ENCODE measurements at places on chromosomes 13 and 19.
A peak's percentile ranks its signal among the peaks of the same experiment; 100 is the strongest.

- no peak for DNase-seq
Measured at GRCh38 chr19:48540110-48540509, 11.9 kb upstream of the SULT2B1 start.

DNA sequence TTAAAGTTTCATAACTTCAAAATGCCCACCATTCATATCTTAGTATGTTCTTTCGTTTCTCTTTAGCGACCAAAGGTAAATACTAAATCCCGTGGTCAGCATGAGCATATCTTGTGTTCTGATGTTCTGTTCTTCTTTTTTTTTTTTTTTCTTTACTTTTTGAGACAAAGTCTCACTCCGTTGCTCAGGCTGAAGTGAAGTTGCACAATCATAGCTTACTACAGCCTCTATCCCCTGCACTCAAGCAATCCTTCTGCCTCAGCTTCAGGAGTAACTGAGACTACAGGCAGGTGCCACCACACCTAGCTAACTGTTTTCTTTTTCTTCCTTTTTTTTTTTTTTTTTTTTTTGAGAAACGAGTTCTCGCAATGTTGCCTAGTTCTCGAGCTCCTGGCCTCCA is 60.9 kb upstream of the ATP12A start:
- no peak for DNase-seq

DNA sequence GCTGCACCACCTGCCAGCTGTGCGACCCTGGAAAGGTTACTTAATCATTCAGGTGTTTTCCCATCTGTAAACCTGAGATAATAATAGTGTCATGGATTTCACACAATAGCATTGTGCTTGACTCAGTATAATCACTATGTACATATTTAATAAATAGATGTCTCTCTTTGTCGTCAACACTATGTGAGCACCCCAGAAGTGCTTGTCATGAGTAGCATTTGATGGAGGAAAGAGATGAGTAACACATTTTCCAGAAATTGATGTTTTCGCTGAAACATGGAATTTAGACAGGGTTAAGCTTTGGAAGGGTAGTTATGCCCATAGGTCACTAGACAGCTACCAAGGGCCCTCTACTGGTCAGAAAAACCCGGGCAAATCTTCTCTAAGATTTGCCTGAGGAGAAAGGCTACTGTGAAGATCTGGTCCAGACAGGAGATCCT is 9.5 kb upstream of the MBNL2 start:
- DNase-seq = peak; percentile 77

GRCh38 chr19:1613146-1613545 is 7.9 kb upstream of the UQCR11 start:
- DNase-seq = no peak

GRCh38 chr19:1794424-1795172 is 17.5 kb downstream of the ATP8B3 start:
- no peak for DNase-seq

DNA sequence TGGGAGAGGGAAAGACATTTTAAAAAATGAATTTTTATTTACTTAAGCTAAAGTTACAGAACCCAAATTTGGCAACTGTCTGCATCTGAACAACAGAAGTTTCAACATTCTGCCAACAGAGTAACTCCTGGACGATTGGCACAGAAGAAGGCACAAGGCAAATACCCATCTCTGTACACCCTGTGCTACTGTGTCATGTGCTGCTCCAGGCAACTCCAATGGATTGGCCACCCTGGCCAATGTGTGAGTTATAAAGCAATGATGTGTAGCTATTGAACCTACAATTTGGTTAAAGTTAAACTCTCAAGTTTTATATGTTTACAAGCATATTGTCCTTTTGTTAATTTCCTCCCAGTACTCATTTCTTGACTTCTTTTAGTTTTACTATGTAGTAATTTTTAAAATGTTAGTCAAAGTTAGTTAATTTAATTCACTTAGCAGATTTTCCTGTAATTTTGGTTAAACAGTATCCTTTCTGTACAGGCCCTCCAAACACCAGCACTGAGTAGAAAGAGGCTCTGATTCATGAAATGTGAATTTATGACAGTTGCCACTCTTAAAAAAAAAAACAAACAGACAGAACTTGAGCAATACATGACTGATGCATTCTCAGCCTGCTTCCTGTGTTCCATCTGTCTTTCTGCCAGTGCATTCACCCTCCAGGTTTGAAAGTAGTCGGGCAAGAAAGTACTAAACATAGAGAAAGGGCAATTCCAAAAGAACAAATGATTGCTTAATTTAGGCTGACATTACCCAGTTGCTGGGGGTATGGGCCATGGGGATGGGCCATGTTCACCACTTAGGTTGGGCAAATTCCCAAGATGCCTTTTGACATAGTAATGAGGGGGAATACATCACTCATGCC is 5.9 kb downstream of the STARD13 start:
- DNase-seq = no peak

DNA sequence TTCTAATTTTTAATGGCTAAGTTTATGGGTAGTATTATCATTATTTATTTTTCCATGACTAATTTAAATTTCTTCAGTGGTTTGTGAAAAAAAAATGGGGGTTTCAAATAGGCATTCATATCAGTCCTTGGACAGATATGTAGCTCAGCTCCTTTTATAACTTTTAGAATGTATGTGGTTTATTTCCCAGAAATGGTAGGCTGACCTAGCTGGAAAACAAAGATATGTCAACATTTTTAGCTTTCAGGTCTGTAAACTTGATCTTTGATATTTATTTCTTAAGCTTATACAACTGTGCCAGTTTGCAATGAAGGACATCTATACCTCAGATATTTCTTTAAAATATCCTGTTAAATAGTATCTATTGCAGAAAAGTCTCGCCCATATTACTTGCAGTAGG is 1815.5 kb downstream of the SLITRK5 start:
- DNase-seq = no peak

GRCh38 chr19:19873381-19873780 is 7.7 kb downstream of the ZNF253 start:
- DNase-seq = no peak

- no peak for DNase-seq
Measured at GRCh38 chr13:81738364-81738763, 1397.4 kb upstream of the SPRY2 start.

GRCh38 chr19:34228347-34228746 is 26.0 kb upstream of the GARRE1 start:
- DNase-seq = no peak

DNA sequence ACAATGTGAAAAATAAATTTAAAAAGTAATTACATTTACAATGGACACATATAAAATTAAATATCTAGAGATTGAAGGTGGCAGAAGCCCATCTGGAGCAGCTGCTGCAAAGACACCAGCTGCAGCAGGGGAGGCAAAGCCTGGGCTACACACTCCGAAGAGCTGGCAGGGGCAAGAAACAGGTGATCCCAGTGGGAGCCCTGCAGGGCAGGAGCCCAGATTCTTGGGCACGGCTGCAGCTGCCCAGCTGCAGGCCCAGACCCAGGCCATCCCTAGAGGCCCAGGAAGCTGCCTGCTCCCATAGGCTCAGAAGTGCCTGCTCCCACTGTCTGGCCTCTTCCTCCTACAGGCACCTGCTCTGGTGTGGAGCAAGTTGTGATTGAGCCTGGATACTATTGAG is 1547.9 kb upstream of the SPRY2 start:
- no peak for DNase-seq

DNA sequence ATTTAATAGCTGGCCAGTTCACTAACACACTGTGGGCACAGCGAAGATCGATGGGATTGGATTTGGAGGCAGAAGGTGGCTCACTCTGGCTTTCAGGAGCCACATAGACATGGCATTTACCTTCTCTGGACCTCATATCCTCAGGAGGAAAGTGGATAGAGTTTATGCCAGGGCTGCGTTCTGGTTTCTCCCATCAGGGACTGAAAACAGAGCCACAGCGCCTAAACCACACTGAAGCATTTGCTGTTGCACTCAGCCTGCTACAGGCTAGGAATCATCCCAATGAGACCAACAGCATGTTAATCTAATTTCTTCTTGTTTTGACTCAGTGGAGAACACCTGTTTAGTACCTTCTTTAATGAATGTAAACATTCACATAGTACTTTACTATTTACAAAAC is 1.6 kb downstream of the CYSLTR2 start:
- DNase-seq = no peak

DNA sequence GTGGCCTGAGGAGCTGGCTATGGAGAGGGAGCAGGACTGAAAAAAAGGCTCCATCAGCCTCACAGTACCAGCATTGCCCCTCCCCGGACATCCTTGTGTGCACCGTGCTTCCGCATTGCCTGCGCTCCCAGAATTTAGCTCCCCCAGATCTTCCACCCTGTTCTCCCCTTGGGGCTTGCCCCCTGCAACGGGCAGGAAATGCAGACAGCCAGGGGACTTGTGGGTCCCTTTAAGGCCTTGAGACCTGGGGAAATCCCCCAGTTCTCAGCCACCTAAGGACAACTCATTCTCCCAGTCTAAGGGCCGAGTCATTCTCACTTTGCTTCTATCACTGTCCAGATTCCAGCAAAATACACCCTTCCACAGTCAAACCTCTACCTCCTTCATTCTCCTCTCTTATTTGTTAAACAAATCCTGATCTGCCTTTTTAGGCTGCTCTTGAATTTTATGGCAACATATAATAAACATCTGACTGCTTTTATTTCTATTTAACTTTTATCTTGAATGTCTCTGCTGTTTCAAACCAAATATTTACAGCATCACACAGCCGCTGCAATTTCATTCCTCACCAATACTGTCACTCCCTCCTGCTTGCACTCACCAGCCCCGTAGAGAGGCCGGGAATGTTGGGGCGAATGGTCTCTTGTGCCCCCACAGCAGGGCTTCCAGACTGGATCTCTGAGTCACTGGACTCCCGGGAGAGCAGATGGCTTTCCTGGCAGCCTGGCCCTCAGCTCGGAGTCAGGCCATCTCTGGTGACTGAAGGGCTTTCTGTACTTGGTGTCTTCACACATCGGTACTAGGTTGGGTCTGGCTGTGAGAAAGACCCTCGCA is 221.9 kb downstream of the TSHZ3 start:
- DNase-seq = no peak

- DNase-seq = no peak
Measured at GRCh38 chr19:1172353-1173158, 1.5 kb downstream of the SBNO2 start.

DNA sequence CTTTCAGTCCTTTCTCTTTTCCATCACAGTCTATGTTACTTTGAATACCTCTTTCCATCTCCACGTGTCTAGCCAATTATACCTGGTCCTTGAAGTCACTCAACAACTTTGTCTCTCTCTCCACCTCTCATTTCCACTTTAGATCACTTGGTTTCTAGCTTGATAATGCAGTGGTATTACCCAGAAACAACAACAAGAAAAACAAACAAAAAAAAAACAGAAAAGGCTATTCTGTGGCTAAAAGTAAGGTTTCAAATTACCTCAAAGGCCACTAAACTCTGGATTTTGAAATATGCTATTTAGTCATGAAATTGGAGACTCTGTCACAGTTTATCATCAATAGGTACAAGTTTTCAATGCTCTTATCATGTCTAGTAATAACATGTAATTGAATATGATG is 184.8 kb downstream of the PCDH9 start:
- no peak for DNase-seq

DNA sequence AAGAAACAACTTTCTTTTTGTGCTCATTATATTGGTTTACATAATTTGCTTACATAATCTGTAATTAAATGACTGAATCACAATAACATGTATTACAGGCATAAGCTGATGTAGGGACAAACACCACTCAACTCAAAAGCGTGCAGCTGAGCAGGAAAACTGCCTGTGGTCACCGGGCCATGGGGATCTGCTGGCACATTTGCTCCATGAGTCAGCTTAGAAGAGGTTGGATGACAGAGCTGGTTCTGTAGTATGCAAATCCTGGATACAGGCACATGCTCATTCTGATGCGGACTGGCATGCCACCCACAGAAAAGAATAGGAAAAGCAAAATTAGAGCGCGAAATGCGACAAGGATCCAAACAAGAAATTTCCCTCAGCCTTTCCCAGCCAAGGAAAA is 128.6 kb downstream of the USP12 start:
- DNase-seq = no peak

DNA sequence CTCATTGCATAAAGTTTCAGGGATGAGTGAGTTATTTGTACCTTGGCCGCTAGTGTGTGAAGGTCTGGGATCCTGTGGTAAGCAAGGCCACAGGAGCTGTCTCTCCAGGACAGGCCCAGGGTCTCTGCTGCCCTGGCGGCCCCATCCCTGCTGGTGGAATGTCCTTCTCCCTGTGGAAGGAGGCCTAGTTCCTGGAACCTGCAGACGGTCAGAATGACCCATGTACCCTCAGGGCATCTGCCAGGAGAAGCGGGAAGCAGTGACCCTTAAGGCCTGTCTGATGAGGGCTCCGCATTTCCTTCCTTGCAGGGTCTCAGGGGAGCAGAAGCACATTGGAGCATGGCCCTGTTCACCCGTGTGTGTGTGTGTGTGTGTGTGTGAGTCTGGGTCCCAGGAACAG is 32.1 kb upstream of the SOX1 start:
- no peak for DNase-seq

- DNase-seq = no peak
Measured at GRCh38 chr13:38752686-38753085, 65.8 kb downstream of the FREM2 start.

- DNase-seq = no peak
Measured at GRCh38 chr13:23059173-23059572, 121.6 kb upstream of the SGCG start.

DNA sequence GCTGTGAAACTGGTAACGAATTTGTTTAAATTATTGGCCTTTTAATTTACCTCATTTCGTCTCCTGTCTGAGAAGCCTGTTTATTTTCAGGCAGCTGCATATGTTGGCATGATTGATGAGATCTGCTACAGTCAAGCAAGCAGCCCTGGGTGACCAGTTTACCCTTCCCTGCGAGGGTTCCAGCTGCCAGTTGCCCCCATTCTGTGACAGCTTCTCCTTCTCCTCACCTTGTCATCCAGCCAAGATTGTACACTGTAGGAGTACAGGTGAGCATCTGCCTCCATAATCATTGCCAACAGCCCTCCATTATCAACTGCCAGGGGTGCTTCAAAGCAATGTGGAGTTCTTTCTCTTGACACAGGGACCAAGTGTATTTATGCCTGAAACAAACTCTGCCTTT is 1979.9 kb upstream of the PRR20A start:
- peak; percentile 73 for DNase-seq

DNA sequence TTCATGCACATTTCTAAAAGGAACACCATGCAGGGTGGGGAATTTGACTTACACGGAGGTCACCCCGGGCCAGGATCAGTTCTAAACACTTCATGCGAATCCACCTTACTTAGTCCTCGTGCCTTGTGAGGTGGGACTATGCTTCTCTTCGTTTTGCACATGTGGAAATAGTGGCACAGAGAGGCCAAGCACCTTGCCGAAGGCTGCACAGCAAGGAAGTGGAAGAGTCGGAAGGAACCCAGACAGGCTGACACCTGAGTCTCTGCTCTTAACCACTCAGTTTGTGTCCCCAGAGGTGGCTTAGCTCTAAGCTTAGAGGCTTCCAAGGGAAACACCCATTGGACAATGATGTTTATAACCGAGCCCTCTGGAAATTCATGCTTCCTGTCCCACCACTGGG is 150.1 kb downstream of the CACNA1A start:
- no peak for DNase-seq
